ENCODE measurements at places on chromosomes 1 and 21.
A peak's percentile ranks its signal among the peaks of the same experiment; 100 is the strongest.

- no peak for DNase-seq
Measured at GRCh38 chr1:15989776-15990175, 13.9 kb upstream of the ZBTB17 start.

GRCh38 chr1:114854693-114855320 lies at the start of gene SYCP1:
SYCP1 (plus strand) TSS chr1:114854863; CDS start chr1:114855465, 602 bp downstream.
- no peak for DNase-seq

- peak; percentile 34 for DNase-seq
Measured at GRCh38 chr1:88736633-88737248, 52.7 kb downstream of the PKN2 start.

DNA sequence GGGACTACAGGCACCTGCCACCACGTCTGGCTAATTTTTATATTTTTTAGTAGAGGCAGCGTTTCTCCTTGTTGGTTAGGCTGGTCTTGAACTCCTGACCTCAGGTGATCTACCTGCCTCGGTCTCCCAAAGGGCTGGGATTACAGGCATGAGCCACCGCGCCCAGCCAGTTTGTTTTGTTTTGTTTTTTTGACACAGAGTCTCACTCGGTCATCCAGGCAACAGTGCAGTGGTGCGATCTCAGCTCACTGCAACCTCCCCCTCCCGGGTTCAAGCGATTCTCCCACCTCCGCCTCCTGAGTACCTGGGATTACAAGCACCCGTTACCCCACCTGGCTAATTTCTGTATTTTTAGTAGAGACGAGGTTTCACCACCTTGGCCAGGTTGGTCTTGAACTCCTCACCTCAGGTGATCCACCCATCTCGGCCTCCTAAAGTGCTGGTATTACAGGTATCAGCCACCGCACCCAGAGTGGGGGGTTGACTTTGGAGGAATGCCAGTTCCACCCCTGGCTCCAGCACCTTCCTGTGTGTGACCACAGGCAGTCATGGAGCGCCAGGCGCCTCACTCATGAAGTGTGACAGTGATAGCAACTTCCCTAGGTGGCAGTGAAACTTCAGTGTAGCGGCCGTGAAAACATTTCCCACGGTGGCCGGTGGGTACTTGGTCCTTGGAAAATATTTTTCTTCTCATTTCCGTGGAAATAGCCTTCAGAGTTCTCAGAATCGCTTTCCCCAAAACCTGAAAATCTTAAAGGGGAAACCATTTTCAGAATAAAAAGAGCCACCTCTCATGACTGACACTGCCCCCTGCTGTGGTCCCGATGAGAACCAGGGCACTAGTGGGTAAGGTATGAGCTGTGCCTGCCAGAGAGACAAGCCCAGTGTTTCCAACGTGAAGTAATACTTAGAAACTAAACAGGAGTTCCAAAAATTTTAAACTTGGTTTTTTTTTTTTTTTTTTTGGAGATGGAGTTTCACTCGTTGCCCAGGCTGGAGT lies 48.6 kb downstream of the WDR4 start:
- DNase-seq, result no peak

GRCh38 chr1:159866066-159866465 lies 3.6 kb upstream of the VSIG8 start:
- DNase-seq, result no peak

DNA sequence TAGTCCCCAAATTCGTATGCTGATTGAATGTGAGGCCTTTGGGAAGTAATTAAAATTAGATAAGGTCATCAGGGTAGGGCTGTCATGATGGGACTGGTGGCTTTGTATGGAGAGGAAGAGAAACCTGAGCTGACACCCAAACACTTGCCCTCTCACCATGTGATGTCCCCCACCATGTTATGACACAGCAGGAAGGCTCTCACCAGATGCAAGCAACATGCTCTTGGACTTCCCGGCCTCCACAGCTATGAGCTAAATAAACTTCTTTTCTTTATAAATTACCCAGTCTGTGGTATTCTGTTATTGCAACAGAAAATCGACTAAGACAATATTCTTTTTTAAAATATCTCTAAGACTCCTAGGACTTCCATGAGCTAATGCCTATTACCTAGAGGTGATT lies 43.6 kb upstream of the GUCA2B start:
- DNase-seq, result no peak

- DNase-seq, result peak; percentile 96
Measured at GRCh38 chr1:109214695-109215623, 1.2 kb downstream of the SARS1 start.

GRCh38 chr1:217363319-217363718 lies 267.6 kb downstream of the GPATCH2 start:
- DNase-seq, result peak; percentile 3

- DNase-seq, result no peak
Measured at GRCh38 chr1:70376196-70376595, 21.7 kb upstream of the ANKRD13C start.

DNA sequence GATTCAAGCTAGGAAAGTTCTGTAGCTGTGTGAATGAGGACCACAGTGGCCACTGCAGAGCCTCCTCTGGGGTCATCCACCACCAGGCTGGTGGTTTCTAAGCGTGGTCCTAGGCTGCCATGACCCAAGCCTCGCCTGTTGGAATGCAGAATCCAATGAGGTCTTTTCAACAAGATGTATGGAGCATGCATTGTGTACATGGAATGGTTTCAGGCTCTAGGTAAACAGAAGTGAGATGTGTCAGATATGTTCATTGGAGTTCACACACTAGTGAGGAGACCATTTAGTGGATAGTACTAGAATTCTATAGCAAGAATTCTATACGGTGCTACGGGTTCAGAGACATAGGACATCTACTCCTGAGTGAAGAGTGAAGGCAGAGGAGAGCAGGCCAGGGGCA lies 10.7 kb downstream of the RNU5D-1 start:
- DNase-seq, result no peak

- DNase-seq, result no peak
Measured at GRCh38 chr1:116806245-116806644, 52.0 kb downstream of the CD2 start.

DNA sequence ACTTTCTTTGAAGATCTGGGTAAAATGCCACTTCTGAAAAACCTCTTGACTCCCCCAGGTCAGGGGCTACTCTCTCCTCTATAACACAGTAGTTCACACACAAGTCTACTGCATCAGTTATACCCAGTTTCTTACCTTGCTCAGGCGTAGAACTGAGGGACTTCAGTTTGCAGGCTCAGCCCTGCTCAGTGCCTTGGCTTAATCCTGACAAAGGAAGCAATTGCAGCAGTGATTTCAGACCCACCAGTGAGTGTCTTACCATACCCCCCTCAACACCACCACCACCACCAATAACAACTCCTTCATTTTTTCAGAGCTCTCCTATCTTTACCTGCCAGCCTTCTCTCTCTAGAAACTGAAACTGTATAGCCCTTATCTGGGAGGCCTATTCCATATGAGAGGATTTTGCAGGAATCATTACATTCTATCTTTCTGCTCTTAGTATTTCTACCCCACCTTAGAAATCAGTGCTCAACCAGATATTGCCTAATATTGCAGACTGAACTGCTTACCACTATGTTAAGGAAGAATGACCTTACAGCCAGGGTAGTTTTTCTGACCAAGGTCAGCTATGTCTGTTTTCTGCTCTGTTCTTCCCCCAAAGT lies 105.5 kb upstream of the S1PR1 start:
- no peak for DNase-seq

GRCh38 chr1:90798344-90798743 lies 81.2 kb upstream of the BARHL2 start:
- no peak for DNase-seq

DNA sequence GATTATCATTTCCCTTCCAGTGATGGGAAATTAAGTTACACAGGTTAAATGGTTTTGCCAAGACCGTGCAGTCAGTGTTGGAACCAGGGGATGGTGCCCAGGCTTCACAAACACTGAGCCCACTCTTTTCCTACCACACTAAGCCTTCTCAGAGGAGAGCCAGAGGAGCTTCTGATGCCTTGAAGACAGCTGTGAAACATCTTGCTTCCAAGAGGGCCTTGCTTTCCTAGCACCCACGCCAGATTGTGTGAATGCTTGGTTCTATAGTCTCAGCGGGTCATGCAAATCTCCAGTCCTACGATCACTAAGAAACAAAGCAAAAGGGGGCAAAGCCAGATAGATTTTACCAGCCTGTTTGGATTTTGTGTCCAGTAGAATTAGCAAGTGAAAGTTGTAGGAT lies 187.5 kb downstream of the DHRS3 start:
- DNase-seq, result no peak

DNA sequence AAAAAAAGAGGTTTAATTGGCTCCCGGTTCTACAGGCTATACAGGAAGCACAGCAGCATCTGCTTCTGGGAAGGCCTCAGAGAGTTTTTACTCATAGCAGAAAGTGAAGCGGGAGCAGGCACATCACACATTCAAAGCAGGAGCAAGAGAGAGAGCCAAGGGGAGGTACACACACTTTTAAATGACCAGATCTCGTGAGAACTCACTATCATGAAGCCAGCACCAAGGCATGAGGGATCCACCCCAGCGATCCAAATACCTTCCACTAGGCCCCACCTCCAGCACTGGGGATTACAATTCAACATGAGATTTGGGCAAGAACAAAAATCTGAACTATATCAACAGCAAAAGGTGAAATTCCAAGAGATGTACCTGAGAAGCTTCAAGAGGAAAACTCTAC lies 20.8 kb upstream of the FAM76A start:
- no peak for DNase-seq

DNA sequence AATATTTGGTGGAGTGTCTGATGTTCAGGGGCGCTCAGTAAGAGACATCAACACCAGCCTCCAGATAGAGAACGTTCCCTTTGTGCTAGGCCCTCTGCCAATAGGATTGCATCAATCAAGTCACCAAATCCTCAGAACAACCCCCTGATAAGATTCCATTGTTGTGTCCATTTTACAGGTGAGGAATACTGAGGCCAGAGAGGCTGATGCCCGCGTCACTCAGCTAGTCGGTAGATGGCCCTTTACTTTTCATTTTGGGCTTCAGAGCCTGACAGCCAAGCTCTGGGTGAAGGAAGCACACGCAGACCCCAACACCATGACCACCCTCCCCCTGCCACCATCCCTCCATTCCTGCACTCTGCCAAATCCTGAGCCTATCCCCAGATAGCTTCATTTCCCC lies 406.2 kb downstream of the PTPRU start:
- DNase-seq, result no peak

DNA sequence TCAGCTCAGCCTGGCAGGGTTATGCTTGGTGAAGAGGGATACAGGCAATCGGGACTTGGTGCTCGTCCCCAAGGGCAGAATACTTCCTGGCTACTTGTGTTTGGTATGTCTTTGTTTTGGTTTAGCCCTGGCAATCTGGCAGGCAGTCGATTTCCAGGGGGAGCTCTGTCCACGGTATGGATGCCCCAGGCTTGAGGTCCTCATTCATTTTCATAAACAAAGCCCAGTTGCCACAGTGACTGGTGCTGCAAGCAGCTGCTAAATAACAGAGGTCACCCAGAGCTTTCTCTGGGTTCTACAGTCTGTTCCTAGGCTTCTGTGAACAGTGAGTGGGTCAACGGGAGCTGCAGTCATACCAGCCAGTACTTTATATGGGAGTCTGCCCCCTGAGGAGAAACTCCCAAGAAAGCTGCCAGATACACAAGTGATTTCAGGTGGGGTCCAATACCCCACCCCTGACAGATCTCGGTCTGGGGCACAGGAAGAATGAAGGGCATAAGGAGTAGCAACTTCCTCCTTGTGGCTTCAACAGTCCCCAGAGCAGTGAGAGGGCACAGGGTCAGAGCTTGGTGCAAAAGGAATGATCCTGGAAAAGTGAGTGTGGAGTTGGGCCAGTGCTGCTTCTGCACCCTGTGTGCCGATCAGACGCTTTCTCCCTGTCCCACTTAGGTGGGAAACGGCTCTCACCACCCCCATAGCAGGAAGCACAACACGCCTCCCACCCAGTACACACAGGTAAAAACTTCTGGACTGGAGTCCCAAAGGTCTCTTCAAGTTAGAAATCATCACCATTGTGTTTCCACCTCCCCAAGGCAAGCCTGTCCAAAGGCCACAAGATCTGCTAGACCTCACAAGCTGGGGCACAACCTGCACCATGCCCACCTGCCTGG lies 55.5 kb downstream of the TGFBR3 start:
- peak; percentile 82 for DNase-seq

- DNase-seq, result no peak
Measured at GRCh38 chr21:31505975-31506374, 153.5 kb upstream of the SOD1 start.

DNA sequence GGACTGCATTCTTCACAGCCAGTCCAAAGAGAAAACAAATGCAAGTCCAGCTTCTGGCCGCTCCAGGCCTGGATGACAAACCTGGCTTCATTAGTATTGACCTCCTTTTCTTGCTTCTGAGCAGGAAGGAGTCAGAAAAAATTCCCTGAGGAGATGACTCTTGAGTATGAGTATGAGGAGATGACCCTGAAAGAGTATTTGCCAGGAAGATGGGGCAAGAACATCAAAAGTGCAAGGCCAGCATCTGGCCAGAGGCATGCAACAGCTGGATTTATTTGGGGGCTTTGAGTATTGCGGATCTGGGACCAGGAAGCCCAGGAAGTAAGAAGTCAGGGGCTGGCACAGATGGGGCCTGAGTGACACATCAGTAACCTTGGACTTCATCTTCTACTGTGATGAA lies 113.9 kb downstream of the GLIS1 start:
- DNase-seq, result peak; percentile 58

GRCh38 chr1:237093691-237094090 lies 51.7 kb downstream of the RYR2 start:
- no peak for DNase-seq

- no peak for DNase-seq
Measured at GRCh38 chr1:69570356-69570755, 2.6 kb downstream of the LRRC7 start.

- DNase-seq, result no peak
Measured at GRCh38 chr1:100458661-100459357, 79.1 kb upstream of the GPR88 start.

GRCh38 chr1:11654137-11654938 lies at the start of the genes FBXO2 and FBXO44:
FBXO2 (minus strand) TSS chr1:11654429; CDS start chr1:11654340, 89 bp downstream.
FBXO44 (plus strand) TSS chr1:11654877; CDS start chr1:11655836, 959 bp downstream.
- peak; percentile 73 for DNase-seq

DNA sequence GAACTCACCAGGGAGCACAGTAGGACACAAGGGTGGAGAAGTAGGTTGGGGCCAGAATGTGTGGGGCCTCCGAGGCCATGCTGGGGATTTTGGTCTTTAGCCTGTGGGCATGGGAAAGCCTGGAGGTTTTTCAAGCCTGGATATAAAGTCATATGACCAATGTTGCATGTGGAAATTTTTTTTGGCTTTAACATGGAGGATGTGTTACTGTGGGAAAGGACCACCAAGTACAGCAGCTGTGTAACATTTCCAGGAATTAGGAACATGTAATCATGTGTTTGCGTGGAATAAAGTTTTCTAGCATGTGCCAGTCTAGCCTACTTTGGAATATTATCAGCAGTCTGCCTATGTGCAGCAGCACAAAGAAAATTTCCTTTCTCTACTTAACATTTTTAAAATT lies 78.5 kb downstream of the TNFSF18 start:
- no peak for DNase-seq

DNA sequence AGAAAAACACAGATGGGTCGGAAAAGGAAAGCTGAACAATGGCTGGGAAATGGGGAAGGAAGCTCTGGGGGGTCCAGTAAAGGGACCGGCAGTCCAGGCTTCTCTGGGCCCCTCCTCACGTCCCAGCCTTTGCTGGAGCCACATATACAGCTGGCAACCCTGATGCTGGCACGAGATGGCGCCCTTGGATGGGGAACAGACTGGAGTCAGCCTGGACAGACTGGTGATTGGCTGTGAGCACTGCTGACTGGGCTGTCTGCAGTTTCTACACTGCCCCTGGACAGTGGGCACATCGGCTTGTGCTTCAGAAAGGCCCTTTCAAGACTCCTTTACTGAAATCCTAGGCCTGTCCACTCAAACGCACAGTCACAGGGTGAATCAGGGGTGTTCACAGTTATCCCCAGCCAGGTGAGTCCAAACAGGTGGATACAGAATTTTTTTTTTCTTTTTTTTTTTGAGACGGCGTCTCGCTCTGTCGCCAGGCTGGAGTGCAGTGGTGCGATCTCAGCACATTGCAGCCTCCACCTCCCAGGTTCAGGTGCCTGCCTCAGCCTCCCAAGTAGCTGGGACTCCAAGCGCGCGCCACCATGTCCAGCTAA lies 31.1 kb upstream of the ZBTB40 start:
- peak; percentile 91 for DNase-seq
